ENCODE measurements at places on chromosomes 4 and X. TPM values are rescaled to one million over a fixed set of nuclear protein-coding genes. Genes with fewer than 3 reads are reported as not detected.

DNA sequence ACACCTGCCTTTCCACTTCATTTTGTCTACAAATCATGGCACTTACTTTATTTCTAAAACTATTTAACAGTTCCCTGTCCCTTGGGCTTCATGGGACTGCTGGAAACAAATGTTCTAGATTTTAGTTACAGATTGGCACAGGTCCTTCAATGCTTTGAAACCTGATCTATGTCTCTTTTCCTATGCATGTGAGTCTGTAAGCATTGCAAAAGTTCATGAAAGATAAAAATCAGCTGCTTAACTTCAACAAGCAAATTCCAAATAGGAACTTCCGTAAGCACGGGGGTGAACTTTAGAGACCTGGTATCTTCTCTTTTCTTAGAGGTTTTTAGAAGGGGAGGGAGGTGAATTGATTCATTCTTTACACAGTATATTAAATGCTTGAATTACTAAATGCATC, 9.5 kb downstream of the LGI2 start:
- DNase-seq, result no peak

The INTU gene
- not detected for total RNA-seq

- no peak for DNase-seq
These were observed 124.4 kb downstream of the CHRDL1 start for GRCh38 chrX:110671068-110671803.

GRCh38 chr4:151961456-151961855, 200.6 kb upstream of the GATB start:
- no peak for DNase-seq

- DNase-seq, result no peak
These were observed 12.1 kb downstream of the ACSL4 start for GRCh38 chrX:109720947-109721346.
